Smooth muscle cell of bladder (primary cell): ENCODE measurements at places on chromosomes 7 and 10. TPM values are rescaled to one million over a fixed set of nuclear protein-coding genes. Genes with fewer than 3 reads are reported as not detected.

CCL24 gene
- total RNA-seq = 0.28 TPM in 1 of 2 replicates, not detected in the other

UCMA gene
- not detected in 2 replicates for total RNA-seq

IL2RA gene
- not detected in 2 replicates for total RNA-seq

ELAPOR2 gene
- 3.1 and 4.1 TPM in 2 replicates for total RNA-seq

CLRN3 gene
- total RNA-seq = not detected in 2 replicates

ZNF746 gene
- 18.1 and 19.2 TPM in 2 replicates for total RNA-seq

SPAM1 gene
- total RNA-seq = not detected in 2 replicates

ACTA2 gene
- total RNA-seq = 175 and 269 TPM in 2 replicates

NPY4R gene
- total RNA-seq = 0.71 and 1.1 TPM in 2 replicates

IGFBP3 gene
- total RNA-seq = 98.1 and 589 TPM in 2 replicates

ALOX5 gene
- total RNA-seq = not detected in 2 replicates

DPYSL4 gene
- total RNA-seq = 1.6 and 11.0 TPM in 2 replicates

ODAD2 gene
- 1.2 and 3.1 TPM in 2 replicates for total RNA-seq

HMX2 gene
- not detected in 2 replicates for total RNA-seq

SEMA4G gene
- total RNA-seq = 0.43 and 0.92 TPM in 2 replicates

PDZD7 gene
- total RNA-seq = 0.28 and 1.1 TPM in 2 replicates

HABP2 gene
- not detected in 2 replicates for total RNA-seq

TRIM50 gene
- total RNA-seq = not detected in 2 replicates

DYNC1I1 gene
- 0.28 and 0.83 TPM in 2 replicates for total RNA-seq

TBX20 gene
- 4.5 and 4.6 TPM in 2 replicates for total RNA-seq

ACSM6 gene
- not detected in 2 replicates for total RNA-seq

SUGCT gene
- total RNA-seq = 14.9 and 15.6 TPM in 2 replicates

MYH16 gene
- total RNA-seq = not detected in 2 replicates

C10orf95 gene
- 0.14 TPM in 1 of 2 replicates, not detected in the other for total RNA-seq
